Heart left ventricle (tissue), 16 donors: ENCODE measurements at places on chromosomes 12 and 14. TPM values are rescaled to one million over a fixed set of nuclear protein-coding genes. Genes with fewer than 3 reads are reported as not detected.

- DNase-seq: no peak
Observed at GRCh38 chr12:19105463-19105862, 24.1 kb upstream of the PLEKHA5 start.

- DNase-seq: no peak
Observed at GRCh38 chr12:17680220-17680619, 409.8 kb downstream of the RERGL start.

OTOGL gene
- 0.11 TPM for polyA plus RNA-seq

DNA sequence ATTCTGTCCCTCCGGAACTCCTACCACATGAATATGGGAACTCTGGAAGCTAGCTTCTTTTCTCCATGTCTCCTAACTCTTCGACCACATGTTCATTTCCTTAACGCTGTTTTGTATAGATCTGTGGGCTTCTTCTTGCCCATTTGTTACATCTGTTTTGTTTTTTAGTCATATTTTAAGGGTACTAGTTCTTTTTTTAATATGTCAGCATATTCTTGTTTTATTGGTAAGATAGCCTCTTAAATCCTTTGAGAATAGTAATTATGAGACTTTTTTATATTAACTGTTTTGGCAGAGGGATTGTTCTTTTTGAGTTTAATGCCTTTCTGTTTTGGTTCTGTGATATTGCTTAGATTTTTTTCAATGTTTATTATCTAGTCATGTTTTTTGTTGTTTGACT lies 70.5 kb downstream of the VRK1 start:
- no peak for DNase-seq

DNA sequence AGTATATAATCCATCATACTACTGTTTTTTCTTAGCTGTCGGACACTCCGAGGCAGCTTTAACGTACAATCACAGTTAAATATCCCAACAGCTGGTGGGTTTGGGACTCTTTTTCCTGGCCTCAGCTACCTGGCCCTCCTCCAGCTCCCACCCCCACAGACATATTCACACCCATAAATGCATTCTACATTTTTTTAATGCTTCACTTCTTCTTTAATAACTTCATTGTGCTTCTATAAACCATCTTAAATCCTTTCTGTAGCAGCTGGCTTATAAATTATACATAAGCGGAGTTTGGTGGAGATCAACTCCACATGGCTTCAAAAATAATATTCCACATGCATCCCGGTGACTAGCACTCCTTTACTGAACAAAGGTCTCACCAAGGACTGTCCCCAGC lies 33.3 kb downstream of the TDG start:
- no peak for DNase-seq
